ENCODE measurements at places on chromosomes 1 and 21.

- peak; percentile 57 for DNase-seq
Observed at GRCh38 chr1:151156515-151156819, at the start of gene TNFAIP8L2. TNFAIP8L2 (plus strand) TSS chr1:151156649; CDS start chr1:151158698, 2,049 bp downstream.

DNA sequence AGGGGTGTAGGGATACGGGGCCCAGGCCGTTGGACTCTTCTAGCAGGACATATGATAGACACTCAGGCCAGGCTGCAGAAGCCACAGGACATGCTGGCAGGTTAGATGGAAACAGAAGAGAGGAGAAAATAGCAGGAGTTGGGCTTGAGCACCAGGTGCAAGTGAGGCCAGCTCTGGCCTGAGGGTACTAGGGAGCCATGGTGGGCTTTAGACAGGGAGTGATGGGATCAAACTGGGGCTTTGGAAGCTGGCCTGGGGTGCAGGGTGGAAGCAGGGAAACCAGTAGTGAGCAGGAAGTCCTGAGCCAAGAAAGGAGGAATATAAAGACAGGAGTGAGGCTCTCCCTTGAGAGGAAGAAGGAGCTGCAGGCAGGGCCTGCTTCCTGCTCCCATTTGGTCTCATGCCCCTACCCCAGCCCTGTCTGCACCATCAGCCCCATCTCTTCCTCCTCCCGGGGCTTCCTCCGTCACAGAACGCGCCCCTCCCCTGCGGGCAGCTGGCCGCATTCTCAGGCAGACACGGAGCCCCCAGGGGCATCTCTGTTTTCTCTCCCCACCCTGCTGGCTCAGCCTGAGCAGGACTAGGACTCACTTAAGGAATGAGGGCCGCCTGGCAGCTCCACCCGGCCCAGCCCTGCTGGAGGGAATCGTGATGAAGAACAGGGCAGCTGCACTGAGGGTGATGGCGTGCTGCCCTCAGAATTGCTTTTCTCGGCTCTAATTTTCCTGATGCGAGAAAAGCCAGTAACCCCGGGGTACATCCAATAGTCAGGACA, 165.5 kb upstream of the TMEM51 start:
- no peak for DNase-seq

DNA sequence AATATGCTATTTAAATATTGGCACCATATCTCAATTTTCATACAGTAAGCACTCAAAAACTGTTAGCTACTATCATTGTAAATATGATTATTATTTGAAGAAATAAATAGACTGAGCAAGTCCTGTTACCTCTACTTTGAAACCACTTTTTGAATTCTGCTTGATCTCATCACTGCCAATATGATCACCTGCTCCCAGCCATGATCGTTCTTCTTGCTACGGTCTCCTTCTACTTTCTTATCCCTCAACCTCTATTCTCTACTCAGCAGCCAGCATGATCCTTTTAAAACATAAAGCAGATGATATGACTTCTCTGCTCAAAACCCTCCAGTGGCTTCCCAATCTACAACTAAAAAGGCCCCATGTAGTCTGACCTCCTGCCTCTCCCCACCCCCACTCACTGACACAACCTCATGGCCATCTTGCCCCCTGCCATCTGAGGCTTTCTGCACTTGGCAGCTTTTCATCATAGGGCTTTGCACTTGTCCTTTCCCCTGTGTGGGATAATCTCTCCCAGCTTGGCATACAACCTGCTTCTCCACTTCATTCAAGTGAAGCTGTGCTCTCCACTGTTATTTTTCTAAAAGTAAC, 27.2 kb downstream of the CD34 start:
- DNase-seq = no peak

GRCh38 chr1:77832901-77833300, 53.5 kb downstream of the MIGA1 start:
- DNase-seq = no peak

GRCh38 chr1:53984726-53985125, 33.3 kb downstream of the LDLRAD1 start:
- DNase-seq = no peak

DNA sequence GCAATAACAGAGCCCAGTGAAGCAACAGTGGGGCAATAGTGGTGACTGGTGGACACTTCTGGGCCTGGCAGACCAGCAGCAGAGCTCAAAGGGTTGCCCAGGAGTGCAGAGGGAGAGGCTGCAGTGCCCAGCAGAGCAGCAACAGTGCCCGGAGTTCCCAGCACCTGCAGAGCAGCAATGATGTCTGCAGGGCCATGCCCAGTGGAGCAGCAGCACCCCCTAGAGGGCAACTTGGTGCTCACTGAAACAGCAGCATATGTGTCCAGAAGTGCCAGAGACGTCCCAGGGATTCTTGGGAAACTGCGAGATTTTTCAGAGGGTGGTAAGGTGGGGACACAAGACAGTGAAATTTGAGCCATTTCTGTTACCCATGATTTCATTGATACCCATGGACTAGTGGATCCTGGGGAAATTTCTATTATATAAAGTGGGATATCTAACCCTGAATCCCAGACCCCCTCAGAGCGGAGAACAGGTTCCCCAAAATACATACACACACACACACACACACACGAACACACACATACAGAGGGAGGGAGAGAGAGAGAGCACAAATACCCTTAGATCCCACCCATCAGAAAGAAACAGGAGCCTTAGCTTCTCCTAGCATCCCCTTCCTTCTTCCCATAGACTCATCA, 156.9 kb upstream of the GJB5 start:
- DNase-seq = no peak

- DNase-seq = no peak
Observed at GRCh38 chr1:113805639-113806038, 6.6 kb downstream of the RSBN1 start.

- no peak for DNase-seq
Observed at GRCh38 chr1:116107371-116107770, 3.8 kb upstream of the MAB21L3 start.

DNA sequence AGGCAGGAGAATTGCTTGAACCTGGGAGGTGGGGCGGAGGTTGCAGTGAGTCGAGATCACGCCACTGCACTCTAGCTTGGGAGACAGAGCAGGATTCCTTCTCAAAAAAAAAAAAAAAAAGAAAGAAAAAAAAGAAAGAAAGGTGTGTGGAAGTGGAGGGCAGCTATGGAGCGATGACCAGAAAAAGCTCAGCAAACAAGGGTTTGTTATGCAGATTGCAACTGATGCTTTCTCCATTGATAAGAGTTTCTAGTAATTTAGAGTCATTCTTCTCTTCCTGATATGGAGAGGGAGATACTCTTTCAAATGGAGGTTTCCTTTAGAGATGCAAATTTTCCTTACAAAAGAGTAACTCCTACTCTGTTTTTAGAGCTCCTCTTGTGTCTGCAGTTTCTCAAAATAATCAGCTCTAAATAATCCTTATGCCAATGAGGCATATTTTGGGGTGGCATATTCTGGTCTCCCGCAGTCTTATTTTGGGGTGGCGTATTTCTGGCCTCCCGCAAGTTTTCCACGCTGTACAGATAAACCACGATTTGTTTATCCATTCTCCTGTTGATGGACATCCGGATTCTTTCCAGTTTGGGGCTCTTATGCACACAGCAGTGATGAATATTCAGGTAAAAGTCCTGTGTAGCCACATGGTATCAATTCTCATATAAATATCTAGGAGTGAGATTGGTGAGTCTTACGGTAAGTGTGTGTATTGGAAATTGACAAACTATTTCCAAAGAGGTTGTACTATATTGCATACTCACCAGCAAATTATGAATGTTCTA, 30.7 kb upstream of the RCC2 start:
- DNase-seq = no peak

GRCh38 chr1:182054698-182055326, 6.7 kb downstream of the ZNF648 start:
- DNase-seq = peak; percentile 23

GRCh38 chr1:226533220-226533619, 15.3 kb upstream of the STUM start:
- DNase-seq = no peak

GRCh38 chr1:161359291-161359690, 8.4 kb downstream of the CFAP126 start:
- DNase-seq = no peak

DNA sequence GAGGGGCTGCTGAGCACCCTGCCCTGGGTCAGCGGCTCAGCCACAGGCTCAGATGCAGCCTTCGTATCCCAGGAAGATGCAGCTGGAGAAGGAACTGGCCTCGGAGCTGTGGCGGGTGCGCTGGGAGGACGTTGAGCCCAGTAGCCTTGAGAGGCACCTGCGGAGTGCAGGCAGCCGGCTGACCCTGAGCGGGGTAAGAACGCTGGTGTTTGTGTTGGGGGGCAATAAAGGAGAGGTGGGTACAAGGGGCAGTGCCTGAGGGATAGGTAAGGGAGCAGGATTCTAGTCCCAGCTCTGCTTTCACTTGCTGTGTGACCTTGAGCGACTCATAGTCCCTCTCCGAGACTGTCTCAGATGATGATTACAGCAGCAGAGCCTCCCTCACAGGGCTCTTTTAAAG, 6.4 kb downstream of the NPR1 start:
- DNase-seq = no peak

DNA sequence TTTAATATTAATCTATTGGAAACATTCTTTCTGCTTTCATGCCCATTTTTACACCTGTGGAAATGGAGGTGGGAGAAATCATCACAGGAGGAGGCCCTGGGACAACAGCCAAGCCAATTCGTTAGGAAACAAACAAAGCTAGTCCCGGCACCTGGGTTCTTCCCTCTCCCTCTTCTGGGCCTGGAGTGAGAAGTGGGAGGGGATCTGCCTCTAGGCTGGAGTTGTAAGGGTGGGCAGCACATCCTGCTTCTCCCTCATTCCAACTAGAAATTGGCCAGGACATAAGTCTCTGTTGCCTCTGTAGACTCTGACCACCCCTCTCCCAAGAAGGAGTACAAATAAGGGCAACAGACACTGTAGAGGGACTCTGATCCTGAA, 20.2 kb upstream of the ERO1B start:
- DNase-seq = no peak

- DNase-seq = no peak
Observed at GRCh38 chr1:8182034-8182761, 135.7 kb upstream of the SLC45A1 start.

DNA sequence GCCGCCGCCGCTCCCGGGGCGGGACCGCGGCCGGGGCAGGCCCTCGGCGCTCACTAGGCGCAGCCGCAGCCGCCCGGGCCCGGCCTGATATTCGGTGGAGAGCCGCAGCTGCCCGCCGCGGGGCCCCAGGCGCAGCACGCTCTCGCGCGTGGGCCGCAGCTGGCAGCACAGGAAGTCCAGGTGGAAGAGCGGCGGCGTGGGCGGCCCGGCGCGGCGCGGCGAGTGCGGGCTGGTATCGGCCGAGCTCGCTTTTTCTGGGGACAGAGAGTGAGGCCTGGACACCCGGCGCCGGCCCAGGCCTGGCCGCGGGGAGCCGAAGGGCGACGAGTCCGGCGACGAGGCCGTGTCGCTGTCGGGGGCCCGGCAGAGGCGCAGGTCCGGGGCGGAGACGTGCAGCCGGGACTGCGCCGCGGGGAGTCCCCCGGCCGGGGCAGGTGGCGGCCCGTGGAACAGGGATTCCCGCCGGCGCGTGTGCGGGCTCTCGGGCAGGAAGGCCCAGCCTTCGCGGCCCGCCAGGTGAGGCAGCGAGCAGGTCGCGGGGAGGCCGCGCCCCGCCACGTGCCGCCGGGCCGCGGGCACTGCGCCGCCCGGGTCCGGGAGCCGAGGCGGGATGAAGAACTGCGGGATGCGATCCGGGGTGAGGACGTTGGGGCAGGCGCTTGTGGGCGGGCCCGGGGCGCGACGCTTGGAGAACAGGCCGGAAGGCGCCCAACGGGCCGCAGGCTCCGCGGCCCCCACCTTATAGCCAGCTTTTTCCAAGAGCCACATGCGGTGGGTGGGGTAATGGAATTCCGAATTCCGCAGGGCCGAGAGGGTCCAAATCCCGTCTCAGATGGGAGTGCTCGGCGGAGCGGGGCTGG, 1.2 kb downstream of the C2CD4D start:
- DNase-seq = no peak

DNA sequence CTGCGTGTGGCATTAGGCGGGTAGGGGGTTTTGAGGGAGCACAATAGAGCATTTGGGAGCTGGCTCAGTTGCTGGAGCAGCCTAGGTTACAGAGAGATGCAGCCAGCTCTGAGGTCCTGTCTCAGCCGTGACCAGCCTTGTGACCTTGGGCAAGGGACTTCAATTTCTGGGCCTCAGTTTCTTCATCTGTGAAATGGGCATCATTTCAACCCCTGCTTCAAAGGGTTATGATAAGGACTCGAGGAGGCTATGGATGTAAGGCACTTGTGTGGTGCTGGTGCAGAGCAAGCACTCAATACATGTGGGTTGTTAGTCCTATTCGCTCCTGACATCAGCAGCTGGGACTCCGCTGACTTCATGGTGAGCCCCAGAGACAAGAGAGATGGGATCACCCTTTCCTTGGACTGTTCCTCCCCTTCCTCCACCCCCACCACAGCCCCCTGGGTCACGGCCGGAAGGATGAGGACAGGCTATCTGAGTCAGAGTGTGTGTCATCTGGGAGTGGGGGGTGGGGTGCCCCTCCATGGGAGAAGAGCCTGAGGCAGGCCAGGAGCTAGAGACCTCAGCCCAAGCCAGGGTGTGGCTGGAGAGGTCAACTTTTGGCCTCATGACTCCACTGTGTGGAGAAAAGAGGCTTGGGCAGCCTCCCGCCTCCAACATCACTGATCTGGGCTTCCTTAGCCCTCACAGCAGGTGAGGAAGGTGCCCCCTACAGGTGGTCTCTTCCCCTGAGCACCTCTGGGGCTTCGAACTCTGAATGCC, 71.4 kb upstream of the ZBTB40 start:
- DNase-seq = no peak

DNA sequence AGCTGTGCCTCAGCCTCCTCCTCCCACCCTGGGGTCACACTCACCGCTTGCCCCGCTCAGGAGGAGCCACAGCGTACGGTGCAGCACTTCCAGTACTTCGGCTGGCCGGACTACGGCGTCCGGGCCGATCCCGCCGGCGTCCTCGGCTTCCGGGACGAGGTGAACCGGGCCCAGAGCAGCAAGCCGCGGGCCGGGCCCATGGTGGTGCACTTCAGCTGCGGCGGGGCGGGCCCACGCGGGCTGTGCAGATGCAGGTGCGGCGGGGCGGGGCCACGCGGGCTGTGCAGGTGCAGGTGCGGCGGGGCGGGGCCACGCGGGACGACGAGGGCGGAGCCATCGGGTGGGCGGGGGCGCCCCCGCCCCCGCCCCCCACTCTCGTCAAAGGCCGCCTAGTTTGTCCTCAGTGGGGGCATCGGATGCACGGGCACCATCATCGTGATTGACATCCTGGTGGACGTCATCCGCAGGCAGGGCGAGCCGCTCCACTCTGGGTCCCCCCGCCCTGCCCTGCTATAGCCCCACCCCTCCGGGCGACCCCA, 5.5 kb downstream of the RNF223 start:
- no peak for DNase-seq

- DNase-seq = no peak
Observed at GRCh38 chr1:89322402-89322801, 41.5 kb upstream of the GBP6 start.

DNA sequence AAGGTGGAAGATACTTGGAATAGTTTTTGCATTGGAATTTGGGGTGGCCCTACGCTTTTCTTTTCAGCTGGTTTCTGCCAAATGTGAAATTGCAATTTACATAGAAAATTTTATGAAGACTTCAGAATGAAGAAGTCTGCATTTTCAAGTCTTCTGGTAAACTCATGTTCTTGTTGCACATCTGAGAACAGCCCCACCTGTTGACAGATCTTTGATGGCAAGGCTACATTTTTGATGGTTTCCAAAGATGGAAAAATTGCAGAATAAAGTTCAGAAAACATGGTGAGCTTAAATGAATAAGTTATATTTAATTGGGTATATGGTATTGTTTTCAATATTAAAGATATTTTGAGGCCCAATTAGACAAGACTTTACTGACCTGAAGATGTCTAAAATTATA, 25.4 kb downstream of the OLFM3 start:
- no peak for DNase-seq

GRCh38 chr1:50913954-50914353, 46.1 kb downstream of the FAF1 start:
- no peak for DNase-seq
